NCI-H345 (cell line): ENCODE measurements at places on chromosomes 2 and 18.

DNA sequence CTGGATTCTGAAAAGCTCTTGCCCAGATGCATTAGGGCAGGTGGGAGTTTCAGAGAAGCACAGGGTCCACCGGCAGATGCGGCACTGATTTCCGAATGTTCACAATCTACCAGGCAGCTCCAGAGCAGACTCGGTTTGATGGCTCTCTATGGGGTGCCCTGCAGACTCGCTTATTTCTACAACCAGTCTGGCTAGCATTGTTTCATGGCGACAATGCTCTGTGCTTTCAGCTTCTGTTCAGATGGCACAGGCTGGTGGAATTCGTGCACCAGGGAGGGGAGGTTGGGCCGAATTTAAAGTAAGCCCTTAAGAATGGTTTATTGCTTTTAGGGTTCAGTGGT is 9.9 kb downstream of the MYT1L start:
- DNase-seq: peak; percentile 83

- no peak for DNase-seq
Observed at GRCh38 chr2:215764441-215765048, 248.8 kb downstream of the MREG start.

DNA sequence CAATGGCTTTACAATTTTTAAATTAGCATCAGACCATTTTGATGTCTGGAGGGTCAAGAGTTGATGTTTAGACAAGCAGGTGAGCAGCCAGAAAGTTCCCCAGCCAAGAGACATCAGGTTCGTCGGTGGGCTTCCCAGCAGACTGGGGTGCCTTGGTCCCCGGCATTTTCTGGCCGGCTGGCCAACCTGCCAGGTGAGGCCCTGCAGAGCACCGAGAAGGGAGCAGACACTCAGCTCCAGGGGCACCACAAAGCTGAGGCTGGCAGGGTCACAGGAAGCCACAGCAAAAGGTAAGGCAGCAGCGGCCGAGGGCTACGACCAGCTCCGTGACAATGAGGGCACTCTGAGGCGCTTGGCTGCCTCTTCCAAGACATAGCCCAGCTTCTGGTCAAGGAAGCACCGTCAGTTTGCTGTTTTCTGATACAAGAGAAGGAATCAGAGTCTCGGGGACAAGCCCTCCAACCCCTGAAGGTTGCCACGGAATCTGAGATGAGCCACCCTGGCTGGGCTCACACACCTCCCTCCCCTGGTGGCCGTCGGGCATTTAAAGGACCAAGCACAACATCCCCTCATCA is 229.0 kb downstream of the MGAT5 start:
- DNase-seq: no peak

DNA sequence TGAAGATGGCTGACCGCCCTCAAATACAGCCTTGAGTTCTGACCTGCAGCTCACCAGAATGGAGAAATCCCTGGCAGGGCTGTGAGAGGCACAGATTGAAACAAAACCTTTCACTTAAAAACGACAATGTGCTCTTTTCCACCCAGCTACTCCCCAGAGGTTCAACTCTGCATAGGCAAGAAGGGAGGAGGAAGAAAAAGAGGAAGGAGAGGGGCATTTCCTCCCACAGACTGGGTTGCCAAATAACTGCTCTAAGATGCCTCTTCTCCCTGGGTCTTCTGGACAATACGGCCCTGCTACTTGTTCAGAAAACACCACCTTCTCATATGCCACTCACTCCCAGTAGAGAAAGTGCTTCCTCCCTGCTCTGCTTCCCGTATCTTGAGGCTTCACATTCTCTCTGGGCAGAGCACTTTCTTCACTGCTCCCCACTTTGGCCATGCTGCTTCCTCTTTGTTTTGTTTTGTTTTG is 136.4 kb upstream of the SLC1A4 start:
- no peak for DNase-seq

- DNase-seq: no peak
Observed at GRCh38 chr2:137220438-137220993, 455.2 kb downstream of the THSD7B start.

GRCh38 chr2:101018934-101019333 is 16.8 kb downstream of the RPL31 start:
- DNase-seq: no peak

- DNase-seq: peak; percentile 28
Observed at GRCh38 chr2:55511508-55512124, 7.9 kb upstream of the CFAP36 start.

DNA sequence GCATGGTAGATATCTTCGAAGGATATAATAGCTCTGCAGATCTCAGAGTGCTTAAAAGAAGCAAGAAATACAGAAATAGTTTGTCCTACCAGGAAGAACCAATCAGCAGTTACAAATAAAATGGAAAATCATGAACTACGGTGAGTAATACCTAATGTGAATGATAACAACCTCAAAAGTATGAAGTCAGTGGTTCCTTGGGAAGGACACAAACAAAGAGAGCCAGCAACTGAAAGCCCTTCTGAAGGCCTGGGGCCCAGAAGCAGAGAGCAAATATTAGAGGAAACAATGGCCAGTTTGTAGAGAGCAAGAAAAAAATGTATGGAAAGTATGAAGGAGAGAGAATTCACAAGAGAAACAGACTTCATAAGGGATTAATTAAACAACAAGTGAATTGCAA is 226.8 kb upstream of the CHST9 start:
- no peak for DNase-seq

DNA sequence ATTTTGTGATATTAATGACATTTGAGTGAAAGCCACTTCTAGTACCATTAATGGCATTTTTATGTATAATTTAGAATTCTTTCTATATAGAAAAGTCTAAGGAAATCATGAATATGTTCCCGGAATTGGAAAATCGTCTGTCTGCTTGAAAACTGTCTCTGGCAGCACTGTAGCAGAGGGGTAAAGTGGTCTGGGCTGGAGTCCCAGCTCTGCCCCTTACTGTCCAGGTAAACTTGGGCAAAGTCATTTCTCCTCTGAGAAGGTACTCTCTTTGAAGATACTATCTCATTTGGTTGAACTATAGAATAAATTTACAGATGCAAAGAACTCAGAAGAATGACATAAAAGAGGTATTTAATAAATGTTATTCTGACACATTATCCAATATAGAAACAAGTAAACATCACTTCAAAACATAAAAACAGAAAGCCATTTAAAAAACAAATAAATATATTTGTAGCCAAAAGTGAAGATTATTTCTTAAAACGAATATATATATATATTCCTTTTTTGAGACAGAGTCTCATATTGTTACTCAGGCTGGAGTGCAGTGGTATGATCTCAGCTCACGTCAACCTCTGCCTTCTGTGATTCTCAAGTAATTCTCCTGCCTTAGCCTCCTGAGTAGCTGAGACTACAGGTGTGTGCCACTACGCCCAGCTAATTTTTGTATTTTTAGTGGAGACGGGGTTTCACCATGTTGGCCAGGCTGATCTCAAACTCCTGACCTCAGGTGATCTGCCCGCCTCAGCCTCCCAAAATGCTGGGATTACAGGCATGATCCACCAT is 149.8 kb upstream of the ITGA4 start:
- no peak for DNase-seq

- DNase-seq: no peak
Observed at GRCh38 chr2:46771309-46771708, 144.3 kb downstream of the MCFD2 start.

- DNase-seq: no peak
Observed at GRCh38 chr18:23502516-23503037, 734 bp upstream of the RMC1 start.

- no peak for DNase-seq
Observed at GRCh38 chr2:8103085-8103708, 578.7 kb upstream of the ID2 start.

DNA sequence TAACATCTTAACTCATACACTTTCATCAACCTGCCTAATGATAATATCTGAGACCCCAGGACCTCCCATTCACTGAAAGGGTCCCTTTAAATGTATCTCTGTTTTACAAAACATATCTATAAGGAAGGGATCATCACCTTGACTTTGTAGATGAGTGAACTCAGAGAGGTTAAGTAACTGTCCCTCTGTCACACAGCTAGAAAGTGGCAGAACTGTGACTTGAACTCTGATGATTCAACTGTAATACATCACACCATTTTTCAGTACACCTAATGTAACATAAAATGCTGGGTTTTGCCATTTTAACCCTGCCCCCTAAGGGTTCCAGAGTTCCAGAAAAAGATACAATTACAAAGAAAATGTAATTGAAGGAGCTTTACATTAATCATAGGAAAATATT is 234.6 kb downstream of the ZEB2 start:
- no peak for DNase-seq

DNA sequence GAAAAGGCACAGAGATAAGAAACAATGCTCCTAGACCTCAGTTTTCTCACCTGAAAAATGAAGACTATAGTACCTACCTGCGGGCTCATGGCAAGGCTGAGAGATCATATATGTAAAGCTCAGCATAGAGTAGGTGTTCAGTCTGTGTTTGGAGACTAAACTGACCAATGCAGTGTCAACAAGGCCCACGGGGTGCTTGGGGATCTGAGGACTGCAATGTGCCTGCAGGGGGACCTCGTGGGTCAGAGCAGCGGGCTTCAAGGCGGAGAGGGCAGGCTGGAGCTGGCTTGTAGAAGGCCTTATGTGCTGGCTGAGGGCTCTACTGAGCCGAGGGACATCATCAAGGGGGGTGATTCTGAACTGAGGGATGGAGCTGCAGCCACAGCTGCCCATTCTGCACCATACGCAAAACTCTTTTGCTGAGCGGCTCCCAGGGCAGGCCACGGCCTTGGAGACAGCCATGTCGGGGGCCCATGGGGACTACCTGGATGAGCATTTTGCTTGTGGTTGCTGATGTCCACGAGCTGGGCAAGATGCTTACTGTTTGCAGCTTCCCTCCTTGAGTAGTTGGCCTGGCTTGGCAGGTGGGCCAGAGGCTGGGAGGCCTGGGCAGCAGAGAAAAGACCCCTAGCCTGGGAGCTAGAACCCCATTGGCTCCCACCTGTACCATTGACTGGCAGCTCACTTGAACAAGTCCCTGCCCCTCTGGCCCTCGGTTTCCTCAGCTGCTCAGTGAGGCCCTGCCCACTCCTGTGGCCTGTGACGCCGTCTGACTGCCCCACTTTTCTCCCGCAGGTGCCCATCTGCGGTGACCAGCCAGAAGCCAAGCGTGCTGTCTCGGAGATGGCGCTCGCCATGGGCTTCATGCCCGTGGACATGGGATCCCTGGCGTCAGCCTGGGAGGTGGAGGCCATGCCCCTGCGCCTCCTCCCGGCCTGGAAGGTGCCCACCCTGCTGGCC is 23.5 kb downstream of the STEAP3 start:
- DNase-seq: no peak

GRCh38 chr2:38068234-38068633 is 7.7 kb downstream of the CYP1B1 start:
- DNase-seq: no peak

GRCh38 chr18:7946734-7947377 is 379.7 kb downstream of the PTPRM start:
- DNase-seq: no peak

DNA sequence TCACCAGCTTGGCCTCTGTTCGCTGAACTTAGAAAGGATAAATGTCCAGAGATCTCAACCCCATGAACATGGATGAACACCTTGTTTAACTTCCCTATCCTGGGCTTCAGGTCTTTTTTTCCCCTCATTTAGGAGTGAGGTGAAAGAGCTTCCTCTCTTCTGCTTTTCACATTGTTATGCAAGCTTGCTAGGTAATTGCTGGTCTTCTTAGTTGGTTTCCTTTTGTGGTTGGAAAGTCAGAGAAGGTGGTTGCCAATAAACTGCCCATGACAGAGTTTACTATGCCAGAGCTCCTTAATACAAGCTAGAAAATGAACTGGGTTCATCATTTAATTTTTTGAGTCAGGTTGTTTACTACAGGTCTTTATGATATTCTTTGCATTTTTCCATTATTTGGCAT is 16.6 kb downstream of the SLC9A4 start:
- DNase-seq: no peak

- DNase-seq: no peak
Observed at GRCh38 chr2:129248198-129248597, 731.3 kb upstream of the RAB6C start.

DNA sequence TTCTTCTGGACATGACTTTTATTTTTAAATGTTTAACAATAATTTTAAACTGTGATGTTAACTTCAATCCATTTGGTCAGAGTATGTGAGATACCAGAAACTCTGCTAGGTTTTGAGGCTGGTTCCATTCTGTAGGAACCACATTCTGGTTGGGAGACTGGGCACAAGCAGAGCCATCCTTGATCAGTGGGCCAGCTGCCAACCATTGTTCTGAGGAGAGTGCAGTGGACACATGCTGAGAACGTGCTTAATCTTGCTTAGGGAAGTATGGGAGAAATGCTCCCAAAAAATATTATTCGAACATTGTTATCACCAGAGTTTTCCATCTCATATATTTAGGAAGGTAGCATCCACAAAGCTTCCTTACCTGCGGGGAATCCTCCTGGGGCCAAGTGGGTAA is 155.8 kb downstream of the RTN4 start:
- DNase-seq: no peak

- DNase-seq: no peak
Observed at GRCh38 chr18:30639361-30639760, 403.2 kb downstream of the DSC3 start.

DNA sequence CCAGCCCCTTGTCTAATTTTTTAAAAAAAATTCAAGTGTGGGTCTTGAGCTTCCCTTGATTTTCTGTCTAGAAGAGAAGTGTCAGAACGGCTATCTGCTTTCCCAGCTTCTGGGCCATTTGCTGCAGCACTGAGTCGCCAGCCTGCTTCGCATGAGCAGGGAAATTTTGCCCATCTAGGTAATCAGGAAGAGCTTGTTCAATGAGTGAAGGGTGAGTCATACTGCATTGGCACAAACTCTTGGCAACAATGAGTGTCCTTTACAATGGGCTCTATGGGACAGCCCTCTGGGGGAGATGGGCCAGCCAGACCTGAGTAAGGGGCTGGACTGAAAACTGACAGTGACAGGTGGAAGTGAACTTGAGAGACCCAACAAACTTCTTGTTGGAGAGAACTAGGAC is 2.4 kb upstream of the RNF144A start:
- DNase-seq: no peak

DNA sequence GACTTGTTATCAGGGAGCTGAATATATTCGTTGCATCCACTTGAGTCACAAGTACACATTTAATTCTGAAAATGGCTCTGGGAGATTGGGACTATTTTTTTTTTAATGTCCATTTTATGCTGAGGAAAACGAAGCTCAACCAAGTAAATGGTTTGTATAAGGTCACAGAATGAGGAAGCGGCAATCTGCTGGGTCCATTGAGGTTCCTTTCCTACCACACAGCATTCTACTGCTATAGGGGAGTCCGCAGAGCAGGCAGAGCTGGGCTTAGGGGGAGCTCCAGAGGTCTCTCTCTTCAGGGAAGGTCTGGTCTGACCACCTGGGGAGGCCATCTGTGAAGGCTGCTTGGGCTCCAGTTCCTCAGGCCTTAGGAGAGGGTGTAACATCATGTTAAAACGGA is 77.9 kb downstream of the MCFD2 start:
- no peak for DNase-seq

- DNase-seq: no peak
Observed at GRCh38 chr18:63166142-63166541, 153.4 kb downstream of the BCL2 start.

DNA sequence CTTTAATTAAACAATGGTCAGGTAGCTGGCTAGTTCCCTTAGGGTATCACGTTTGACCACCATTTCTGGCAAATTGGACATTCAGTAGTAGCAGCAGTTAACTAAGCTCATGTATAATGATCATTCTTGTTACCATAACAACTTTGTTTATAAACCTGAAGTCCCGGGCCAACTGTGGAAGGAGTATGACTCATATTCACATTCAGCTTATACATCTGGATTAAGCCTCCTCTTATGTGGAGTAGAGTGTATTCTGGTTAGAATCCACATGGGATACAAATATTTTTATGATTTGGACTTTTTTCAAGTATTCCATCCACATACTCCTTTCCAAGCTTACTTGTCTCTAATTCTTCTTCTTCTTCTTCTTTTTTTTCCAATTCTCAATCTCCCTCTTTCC is 70.3 kb upstream of the ZSWIM2 start:
- DNase-seq: no peak
